A549 treated with AZD2906 at 1 μM for 4 hours (cell line): ENCODE measurements at places on chromosomes 3 and 15. TPM values are rescaled to one million over a fixed set of nuclear protein-coding genes. Genes with fewer than 3 reads are reported as not detected.

IL17RD gene
- total RNA-seq = 0.56 to 1.2 TPM (median 0.97 TPM) in 5 replicates

GOLGA8J gene
- 0.09 to 0.15 TPM in 2 of 5 replicates, not detected in the others for total RNA-seq

ATP8B4 gene
- 1.0 to 1.2 TPM (median 1.0 TPM) in 5 replicates for total RNA-seq

ERICH6 gene
- 0.10 TPM in 1 of 5 replicates, not detected in the others for total RNA-seq

GLDN gene
- 0.03 to 0.08 TPM (median 0.05 TPM) in 3 of 5 replicates, not detected in the others for total RNA-seq
